ENCODE measurements at places on chromosomes 2 and 18. TPM values are rescaled to one million over a fixed set of nuclear protein-coding genes. Genes with fewer than 3 reads are reported as not detected.

GRCh38 chr18:30982285-30982992, 60.1 kb downstream of the DSC3 start:
- no peak for DNase-seq

DNA sequence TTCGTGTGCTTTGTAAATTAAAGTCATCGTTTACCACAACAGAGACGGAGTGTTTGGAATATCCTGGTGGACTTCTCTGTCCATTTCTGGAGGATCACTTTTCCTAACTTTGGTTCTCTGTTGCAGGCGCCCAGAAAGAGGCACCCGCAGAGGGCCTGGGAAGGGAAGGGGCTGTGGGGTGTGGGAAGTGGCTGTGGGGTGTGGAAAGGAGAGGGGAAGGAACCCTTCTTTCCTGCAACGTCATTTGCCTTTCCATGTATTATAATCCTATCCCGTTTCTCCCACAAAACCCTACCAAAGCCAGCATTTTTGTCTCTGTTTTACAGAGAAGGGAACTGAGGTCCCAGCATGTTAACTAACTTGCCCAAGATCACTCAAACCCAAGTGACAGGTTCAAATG, 210.0 kb downstream of the KLHL29 start:
- DNase-seq = no peak

DNA sequence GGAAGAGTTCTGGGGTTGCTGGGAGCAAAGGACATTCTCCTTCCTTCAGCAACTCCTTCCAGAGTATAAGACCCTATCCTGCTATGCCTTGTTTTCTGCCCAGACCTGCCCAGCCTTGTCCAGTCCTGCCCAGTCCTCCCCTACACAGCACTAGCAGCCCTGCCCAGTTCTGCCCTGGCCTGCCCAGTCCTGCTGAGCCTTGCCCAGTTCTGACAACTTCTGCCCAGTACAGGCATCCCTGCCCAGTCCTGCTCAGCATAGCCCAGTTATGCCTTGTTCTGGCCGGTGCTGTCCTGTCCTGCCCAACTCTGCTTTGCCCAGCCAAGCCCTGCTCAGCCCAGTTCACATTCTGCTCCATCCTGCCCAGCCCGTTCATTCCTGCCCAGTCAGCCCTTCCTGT, 44.9 kb upstream of the ALK start:
- no peak for DNase-seq

GRCh38 chr18:62975785-62976184, 260.4 kb downstream of the PHLPP1 start:
- no peak for DNase-seq

GRCh38 chr2:12044857-12045256, 298.4 kb downstream of the LPIN1 start:
- no peak for DNase-seq

GRCh38 chr18:3305354-3305762, 43.4 kb downstream of the MYL12B start:
- DNase-seq = no peak

DNA sequence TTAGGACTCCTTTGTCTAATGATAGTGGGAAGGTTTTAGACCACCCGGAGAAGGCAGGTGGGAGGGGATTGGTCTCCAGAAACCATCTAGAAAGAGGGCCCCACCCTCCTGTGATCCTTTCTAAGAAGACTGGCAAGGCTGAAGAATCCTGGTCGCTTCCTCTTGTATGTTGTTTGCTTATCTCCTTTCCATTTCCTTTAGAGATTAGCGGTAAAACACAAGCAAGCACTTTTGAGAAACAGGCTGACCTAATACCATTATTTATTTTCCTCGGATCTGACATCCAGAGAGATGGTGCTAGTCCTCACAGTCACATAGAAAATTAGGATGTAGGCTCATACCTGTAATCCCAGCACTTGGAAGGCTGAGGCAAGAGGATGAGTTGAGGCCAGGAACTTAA, 45.2 kb upstream of the SPRED2 start:
- DNase-seq = no peak

DNA sequence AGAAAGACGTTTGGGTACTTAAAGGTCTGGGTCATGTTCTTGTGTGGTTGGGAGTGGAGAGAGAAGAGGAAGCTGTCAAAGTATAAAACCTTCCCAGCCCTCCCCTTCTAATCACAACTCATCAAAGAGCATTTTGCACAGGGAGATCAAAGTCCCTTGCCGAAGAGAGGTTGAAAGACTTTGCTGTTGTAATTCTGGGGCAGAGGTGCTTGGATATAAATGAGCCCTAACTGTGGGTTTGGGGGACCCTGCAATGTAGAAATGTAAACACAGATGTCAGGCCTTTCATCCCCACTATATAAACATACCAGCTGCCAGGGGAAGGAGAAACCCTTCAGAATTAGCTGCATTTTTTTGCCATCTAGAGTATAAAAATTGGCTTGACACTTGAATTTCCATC, 182.1 kb downstream of the ETAA1 start:
- DNase-seq = no peak

DNA sequence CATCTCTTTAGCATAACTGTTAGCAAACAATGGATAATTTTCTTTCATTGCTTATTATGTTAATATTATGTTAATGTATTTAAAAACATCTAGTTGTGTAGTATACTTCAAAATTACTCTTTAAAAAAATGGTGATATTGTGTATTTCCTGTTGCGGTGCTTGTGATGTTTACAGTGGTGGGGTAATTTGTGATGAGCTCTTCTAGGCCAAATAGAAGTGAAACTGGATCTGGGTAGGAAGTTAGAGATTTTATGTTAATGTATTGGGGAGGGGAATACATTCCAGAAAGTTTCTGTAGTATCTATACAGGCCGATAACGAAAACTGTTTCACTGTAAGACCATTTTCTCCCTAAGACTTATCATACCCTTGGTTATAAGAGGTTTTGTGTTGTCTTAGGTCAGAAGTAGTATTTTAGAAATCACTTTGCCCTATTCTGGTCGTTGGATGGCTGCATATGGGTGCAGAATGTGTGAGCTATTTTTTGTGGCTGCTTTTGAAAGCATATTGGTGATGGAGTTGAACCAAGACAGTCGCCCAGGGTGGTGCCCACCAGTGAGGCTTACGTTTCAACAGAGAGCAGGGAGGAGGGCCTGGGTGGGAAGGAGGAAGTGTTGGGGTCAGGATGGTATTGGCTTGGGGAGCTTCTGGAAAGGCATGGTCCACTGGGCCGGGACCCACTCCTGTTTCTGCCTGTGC, 5.8 kb downstream of the TSHZ1 start:
- no peak for DNase-seq

GRCh38 chr2:75558786-75559679, 1.7 kb downstream of the EVA1A start:
- no peak for DNase-seq

- DNase-seq = no peak
These were observed 238.8 kb downstream of the RNF152 start for GRCh38 chr18:61653823-61654551.

DNA sequence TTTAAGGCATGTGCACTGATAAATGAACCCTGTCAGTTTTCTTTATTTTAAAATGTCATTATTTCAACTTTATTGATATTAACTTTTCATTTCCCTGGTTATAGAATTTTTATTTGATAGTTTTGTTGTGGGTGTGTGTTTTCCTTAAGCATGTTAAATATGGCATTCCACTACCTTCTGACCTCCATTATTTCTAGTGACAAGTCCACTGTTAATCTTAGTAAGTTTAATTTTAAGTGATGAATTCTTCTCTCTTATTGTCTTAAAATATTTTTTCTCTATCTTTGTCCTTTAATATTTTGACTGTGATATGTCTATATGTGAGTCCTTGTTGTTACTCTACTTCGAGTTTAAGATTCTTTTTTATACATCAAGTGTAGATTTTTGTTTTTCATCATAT, 685.7 kb downstream of the GALR1 start:
- DNase-seq = no peak

DNA sequence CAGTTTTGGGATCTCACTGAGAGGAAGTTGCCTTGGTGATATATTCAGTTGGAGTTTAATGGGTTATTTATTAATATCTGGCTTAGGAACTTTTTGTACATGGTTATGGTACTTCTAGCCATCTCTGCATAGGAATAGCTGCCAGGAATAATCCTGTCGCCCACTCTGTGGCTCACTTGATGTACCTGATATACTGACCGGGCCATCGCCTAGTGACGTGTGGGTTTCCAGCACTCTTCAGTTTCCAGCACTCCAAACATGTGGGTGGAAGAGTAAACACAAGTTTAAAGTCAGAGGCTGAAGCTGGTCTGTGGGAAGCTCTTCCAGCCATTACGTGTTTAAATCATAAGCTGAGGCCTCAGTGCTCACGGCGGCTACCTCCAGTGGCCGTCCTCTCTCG, 44.3 kb upstream of the AGAP1 start:
- no peak for DNase-seq

- no peak for DNase-seq
These were observed 19.5 kb downstream of the FBXO15 start for GRCh38 chr18:74128159-74128558.

DNA sequence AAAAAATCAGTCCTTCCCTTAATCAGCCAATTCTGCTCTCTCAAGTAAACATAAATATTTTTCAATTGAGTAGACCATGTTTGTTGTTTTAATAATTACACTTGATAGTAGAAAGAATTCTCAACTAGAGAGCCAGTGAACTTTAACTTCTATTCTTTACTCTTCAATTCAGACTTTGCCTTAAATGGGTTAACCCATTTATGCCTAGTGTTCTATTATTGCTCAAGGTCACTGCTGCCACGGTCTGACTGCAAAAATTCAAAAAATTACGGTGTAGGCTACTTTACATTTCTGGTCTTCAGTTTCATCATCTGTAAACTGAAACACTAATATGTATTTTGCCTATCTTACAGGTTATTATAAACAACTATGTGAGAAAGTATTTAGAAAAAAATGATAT, 103.1 kb downstream of the TLK1 start:
- no peak for DNase-seq

C2orf72 gene
- 11.1 TPM for total RNA-seq

FAM168B gene
- 111 TPM for total RNA-seq

PLEKHA3 gene
- total RNA-seq = 28.2 TPM

All from progenitor cell of endocrine pancreas (in vitro differentiated cells).